ENCODE measurements at places on chromosomes 13 and 19.

DNA sequence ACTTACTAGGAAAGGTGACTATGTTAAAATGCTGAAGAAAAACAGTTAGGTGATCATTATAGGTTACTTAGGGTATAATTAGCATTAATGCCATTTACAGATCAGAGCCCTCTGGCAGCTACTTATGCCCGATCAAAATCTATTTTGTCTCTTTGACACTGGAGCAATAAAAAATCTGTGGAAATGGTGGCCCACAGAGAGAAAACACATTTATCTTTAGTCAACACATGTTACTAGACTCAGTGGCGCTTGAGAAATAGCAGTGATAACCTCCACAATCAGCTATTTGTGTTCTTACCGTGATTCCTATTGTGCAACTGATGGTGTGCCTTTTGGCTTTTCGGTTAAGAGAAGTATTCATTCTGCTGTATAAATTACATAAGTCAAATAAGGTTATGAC is 1519.6 kb downstream of the PCDH9 start:
- no peak for DNase-seq

DNA sequence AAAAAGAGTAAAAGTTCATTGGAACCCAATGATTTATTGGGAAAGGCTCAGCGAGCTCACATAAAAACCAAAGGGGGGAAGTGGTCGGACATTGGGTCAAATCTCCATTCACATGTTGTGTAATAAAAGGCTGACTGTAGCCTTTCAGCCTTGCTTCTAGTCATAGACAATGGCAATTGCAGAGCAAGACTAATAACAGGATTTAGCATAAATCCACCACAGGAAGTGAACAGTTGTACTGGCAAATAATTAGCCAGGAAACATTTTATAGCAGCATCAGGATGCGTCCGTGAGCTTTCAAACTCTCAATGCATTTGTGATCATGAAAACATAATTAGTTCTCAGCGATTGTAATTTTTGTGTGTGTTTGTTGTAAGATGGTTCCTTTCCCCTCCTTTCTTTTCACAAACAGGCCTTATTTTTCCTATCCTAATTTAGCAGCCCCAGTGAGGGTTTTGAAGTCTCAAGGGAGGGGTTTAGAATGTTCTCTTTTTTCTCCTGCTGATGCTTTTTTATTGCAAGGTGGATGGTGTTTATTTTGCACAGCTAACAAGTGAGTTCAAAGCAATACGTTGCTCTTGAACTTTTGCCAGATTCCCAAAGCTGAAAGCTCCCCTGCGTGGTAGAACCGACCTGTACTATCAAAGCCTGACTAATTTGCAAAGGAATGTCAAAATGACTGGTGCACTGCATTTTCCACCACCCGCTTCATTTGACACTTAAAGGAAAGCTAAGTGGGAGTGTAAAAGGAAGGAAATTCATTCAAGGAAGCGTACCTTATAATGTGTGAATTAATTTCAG is 105.6 kb downstream of the SPRY2 start:
- DNase-seq: no peak

DNA sequence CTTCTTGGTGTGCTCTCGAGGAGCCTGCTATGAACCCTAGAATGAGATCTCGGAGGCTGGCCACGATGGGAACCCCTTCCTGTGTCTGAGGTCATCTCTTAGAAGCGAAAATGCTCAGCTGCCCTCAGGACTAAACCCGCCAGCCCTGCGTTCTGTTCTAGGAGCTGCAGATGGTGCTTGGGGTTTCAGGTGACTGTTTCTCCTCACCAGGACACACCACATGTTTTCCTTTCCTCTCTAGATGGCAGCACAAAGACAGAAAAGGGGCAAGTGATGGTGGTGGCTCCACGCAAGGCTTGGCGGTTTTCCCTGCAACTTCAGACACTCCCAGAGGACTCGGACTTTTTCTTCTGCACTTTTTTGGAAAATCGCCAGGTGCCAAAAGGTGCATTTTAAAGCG is 60.1 kb downstream of the RNASEH2B start:
- no peak for DNase-seq

- no peak for DNase-seq
These were observed 77.0 kb downstream of the LRRC63 start for GRCh38 chr13:46288570-46289259.

DNA sequence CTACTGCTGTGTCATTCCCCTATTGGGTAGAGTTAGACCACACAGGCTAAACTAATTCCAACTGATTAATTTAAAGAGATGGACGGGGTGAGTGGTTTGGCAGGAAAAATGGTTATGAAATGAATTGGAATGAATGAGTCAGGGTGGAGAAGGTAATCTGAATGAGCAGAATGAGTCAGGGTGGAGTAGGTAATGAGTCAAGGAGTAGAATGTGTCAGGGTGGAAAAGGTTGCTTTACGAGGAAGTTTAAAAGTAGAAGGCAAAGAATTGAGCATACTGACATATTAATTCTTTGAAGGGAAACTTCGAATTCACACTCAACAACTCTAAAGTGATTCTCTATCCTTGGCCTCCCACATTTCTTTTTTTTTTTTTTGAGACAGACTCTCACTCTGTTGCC is 12.7 kb upstream of the ZNF121 start:
- DNase-seq: no peak

DNA sequence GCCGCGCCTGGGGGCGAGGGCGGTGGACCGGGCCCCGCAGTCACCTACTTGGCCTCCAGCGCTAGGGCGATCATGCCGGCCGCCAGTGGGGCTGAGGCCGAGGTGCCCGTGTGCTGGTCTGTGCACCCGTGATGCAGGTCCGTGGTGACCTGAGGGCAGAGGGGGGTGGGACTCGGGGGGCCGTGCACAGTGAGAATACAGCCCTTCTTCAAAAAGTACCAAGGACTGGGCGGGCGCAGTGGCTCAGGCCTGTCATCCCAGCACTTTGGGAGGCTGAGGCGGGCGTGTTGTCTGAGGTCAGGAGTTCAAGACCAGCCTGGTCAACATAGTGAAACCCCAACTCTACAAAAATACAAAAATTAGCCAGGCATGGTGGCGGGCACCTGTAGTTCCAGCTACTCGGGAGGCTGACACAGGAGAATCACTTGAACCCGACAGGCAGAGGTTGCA is 5.0 kb upstream of the C19orf25 start:
- DNase-seq: no peak

Data from NK-92 treated with Interleukin-12 subunit alpha and Interleukin-12 subunit beta, amount 100 ng/mL, for 24 hours (cell line).